Fibroblast of skin of left quadriceps (primary cell): ENCODE measurements at places on chromosomes 3 and 15.

DNA sequence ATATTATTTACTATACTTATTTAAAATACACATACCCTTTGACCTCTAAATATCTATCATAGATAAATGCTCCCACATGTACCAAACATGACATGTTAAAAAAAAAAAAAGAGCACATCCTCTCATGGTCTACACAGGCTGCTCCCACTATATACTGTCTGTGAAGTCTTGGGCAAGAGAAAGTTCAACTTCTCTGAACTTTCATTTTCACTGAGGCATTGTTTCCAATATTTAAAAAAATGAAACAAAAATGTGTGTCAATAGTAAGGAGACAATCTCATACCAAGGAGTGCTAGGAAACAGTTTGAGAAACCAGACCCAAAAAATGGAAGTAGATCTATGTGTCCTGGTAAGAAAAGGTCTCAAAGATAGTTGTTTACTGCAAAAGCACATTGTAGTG, 29.3 kb downstream of the SLC4A7 start:
- no peak for DNase-seq

GRCh38 chr3:124878561-124879336, 8.4 kb downstream of the ITGB5 start:
- peak; percentile 82 for DNase-seq

- no peak for DNase-seq
Measured at GRCh38 chr3:72015463-72015862, 230.5 kb upstream of the PROK2 start.

- DNase-seq, result no peak
Measured at GRCh38 chr3:36964817-36965216, 20.0 kb upstream of the TRANK1 start.

GRCh38 chr15:62593681-62594399, 428.8 kb upstream of the C2CD4B start:
- peak; percentile 68 for DNase-seq

DNA sequence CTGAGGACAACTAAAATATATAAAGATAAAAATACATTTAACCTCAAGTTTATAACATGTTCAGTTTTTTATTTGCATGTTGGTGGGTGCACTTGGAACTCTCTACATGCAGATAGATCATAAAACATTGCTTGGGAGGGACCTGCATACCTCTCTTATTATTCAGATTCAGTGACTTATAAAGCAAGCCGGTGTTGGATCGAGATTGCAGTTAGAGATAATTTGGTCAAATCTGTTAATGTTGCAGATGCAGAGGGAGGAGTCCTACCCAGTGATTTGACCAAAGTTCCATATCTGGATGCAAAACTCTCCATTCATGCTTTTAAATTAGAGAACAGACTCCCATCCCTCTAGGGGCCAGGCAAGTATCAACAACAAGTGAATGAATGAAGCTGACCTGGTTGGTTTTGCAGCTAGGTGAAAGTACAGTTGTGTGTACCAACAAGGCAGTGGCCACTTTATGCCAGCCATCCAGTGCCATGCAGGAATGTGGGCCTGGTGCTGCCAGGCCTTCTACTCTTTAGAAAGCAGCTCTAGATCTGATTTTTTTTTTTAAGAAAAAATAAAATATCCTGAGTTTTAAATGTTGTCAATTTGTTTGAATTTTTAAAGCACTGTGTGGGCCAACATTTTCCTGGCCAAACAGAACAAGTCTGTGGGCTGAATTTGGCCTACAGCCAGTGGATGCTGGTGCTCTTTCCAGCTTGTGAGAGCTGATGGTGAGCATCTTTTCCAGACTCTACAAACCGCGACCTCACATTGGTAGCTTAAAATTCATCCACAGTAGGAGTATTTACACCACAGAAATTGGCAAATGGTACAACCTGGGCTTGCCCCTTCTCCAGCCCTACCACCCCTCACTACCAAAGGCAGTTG, 12.3 kb downstream of the CDIN1 start:
- DNase-seq, result no peak

GRCh38 chr3:18428991-18429745, 4.0 kb upstream of the SATB1 start:
- no peak for DNase-seq
